ENCODE measurements at places on chromosomes 6 and 20.

DNA sequence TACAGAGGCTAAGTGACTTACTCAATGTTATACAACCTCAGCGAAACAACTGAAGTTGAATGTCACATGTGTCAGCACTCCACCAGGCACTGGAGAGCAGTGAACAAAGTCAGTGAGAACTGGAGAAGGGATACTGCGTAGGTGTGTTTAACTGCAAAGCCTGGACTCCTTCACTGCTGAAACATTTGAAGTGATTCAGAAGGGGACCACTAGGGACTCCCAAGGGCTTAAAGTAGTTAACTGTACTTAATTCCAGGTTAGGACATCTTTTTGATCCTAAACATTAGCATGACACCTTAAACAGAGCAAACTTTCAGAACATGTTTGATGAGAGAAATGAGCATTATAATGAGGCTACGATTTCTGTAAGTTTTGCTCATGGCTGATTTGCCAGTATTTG, 45.0 kb upstream of the ZBTB24 start:
- DNase-seq = peak; percentile 25

DNA sequence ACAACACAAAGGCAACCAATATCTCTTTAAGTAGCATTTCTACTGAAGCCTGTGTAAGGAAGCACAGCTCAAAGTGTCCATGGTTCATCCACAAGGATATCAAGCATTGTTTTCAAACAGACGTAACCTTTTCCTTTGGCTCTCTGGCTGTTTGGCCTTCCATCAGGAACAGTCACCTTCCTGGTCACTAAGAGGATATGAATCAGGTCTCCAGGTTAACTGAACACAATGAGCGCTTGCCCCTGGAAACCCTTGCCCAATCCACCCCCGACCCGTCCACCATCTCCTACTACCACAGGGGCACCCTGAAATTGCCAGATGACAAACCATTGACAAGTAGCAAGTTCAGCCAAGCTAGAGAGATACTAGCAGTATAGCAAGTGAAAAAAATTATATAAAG, 114.4 kb upstream of the COL21A1 start:
- no peak for DNase-seq

DNA sequence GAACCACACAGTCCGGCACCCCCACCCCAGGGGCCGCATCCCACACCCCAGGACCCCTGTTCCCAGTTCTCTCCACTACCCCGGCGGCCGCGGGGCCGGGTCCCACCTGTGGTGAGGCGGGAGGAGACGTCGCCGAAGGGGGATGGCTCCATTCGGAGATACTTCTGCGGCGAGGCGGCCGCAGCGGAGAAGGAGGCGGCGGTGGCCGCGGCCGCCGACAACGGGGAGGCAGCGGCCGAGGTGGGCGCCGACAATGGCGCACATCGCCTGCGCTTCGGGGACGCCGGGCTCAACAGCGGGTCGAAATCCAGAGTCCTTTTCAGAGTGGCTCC, 723 bp downstream of the AKIRIN2 start:
- DNase-seq = no peak

DNA sequence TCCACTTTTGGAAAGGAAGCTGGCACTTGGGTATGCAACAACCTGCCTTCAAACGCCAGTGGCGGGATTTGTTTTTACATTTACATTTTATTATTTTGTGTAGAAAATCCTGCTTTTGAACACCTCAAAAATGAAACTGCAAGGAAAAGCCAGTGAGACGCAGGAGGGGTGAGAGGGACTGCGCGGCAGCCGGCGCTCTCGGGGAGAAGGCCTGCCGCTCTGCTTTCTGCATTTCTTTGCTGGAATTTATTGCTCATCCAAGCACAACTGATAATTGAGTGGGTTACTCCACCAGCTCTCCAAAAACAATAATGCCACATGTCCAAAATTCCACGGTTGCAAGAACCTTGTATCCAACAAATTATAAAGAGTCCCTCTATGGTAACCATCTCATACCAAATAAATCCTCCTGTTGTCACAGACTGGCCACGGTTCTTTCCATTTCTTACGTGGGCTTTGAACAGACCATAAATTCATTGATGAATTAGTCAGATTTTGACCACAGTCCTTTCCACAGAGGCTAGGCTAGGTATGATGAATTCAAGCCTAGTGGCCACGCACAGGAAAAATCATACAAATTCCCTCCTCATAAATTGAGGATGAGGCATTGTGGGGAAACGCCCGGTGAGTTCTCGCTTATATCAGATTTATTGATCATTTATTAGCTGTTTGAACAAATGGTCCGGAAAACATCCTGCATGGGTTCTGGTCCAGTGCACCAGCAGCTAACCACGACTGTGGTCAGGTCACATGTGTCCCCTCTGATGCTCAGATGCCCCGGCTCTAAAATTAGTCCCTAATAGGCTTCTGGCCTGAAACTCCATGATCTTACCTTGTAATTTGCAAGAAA, 31.6 kb upstream of the FOXC1 start:
- no peak for DNase-seq

DNA sequence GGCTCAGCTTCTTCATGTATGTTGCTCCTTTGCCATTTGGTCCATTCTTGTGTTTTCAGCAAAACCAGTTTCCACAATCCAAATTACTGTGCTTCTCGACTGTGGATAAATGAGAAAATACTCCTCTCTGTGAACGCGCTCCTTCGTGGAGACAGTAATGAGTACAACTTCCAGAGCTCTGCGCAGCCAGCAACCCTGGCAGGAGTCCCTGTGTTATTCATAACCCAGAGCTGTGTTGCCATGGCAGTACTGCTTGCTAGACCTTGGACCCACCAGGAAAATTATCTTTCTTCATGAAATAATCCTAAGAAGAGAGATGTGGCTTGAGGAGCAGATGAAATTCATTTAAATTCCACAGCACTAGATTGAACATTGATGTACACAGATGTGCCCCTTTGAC, 73.7 kb downstream of the SLC22A3 start:
- no peak for DNase-seq

DNA sequence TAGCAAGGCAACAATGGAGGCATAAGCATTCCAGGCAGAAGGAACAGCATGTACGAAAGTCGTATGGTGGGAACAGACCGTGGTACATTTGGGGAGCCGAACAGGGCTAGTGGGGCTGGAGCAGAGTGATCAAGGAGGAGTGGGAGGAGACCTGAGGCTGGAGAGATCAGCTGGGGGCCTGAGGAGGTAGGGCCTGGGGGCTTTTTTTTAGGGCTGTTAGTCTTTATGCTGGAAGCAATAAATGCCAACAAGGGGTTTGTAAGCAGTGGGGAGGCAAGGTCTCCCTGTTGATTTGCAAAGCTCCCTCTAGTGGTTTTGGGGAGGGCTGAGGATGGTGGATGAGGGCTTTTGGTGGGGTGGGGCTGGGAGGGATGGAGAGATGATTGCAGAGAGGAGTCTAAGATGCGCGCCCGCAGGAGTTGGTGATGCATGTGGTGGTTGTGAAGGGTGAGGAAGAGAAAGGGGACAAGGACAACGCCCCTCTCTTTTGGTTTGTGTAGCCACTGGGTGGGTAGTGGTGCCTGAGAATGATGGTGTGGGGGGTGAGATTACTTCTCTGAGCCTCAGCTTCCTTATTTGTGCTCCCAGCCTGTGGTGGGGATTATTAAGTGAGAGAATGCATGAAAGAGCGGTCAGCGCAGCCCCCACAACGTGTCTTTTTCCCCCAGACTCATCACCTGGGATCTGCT, 74.1 kb upstream of the TOX2 start:
- DNase-seq = no peak

DNA sequence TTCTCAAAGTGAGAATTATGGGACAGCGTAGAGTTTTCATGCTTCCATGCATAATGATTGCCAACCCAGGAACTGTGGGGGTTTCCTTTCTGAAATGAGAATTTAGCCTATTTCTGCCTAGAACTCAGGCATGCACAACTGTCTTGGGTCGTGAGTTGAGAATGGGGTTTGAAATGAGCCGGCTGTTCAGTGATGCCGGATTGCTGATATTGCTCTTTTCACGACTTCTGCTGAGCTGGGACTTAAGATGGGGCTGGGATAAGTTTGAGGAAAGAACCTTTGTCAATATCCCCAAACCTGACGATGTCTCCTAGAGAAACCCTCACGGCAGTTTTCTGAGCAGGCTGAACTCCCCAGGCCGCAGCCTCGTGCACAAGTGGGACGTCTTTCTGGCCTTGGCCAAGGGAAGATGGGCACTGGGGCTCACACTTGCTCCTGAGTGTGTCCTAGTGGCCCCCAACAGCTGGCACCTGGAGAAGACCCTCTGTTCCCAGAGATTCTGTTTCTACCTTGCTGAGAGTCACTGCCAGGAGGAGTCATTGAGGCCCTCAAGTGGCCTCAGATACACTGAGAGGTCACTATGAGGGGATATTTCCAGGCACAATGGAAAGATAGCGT, 34.1 kb upstream of the RIN2 start:
- DNase-seq = no peak

DNA sequence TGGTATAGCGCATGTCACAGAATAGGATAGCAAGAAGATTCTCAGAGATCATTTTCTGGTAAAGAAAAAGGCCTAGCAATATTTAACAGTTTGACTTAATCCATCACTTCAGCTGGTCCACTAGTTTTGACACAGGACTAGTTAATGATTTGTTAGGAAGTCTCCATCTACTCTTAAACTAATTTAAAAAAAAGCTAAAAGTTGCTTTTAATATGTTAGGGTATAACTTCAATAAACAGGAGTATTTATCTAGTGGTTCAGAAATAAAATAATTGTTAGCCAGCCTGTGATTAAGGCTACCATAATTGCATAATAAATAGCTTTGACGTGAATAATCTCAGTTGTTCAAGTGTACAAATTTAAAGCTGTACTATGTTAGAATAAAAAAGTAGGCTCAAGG, 195.6 kb downstream of the FUT9 start:
- peak; percentile 32 for DNase-seq

- DNase-seq = no peak
Measured at GRCh38 chr6:141195251-141195832, 937.4 kb upstream of the GJE1 start.

DNA sequence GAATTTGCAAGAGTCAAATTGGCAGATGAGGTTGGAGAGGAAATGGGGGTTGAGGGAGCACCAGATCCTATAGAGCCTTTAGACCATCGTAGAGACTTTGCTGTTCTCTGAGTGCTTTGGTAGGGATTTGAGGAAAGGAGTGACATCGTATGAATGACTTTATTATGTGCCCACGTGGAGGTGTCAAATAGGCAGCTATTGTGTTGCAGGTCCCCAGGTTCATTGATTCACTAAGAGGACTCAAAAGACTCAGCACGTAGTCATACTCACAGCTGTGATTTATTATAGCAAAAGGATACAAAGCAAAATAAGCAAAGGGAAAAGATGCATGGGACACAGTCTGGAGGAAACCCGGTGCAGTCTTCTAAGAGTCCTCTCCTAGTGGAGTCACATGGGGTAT, 2.2 kb downstream of the MTRES1 start:
- DNase-seq = no peak

GRCh38 chr20:34337544-34337943, 25.5 kb upstream of the ITCH start:
- DNase-seq = no peak

GRCh38 chr6:127031511-127031910, 87.0 kb upstream of the RSPO3 start:
- DNase-seq = no peak

DNA sequence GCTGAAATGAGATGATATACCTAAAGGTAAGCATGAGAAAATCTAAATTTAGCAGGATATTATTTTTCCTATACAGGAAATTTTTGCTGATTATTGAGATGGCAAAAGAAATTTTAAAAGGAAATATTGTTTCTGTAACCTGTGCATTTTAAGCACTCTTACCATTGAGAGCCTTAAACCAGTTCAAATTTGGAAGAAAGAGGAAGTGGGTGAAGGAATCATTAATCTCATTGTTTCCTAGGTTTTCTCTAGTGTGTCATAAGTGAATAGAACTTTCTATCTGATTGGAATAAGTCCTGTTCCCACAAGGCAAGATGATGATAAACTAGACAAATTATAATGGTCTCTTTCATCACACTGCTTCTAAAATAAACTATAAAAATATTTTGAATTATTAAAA, 22.4 kb upstream of the FKBP1C start:
- no peak for DNase-seq

DNA sequence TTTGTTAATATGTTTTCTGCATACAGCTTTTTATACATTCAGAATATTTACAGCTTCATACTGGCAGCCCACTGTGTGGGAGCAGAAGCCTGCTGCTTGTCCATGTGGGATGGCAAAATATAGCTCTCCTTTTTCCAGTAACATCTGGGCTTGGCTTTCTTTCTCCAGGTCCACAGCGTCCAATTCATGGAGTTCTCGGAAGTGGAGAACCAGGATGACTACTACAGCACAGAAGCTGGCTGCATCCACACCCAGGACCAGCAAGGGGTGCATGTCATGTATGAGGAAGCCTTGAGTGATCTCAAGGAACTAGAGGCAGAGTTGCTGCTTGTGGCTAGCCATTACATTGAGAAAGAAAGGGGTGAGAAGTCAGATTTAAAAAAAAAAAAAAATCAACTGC, 143.1 kb downstream of the CD164 start:
- DNase-seq = no peak

DNA sequence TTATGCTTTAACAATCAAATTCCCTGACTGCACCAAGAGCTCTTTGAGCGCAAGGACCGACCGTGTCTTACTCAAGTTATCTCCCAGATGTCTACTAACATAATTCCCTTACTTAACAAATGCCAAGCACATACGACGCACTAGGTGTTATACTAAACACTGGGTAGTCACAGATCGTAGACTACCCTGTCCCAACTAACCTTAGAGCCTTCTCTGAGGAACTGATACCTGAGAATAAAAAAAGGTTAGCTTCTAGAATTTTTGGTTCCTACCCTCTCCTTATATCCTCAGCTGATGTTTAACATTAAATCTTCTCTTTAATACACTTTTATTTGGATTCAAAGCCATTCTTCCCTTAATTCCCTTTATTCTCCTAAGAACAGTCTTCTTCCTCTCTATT, 38.5 kb downstream of the EPB41L2 start:
- no peak for DNase-seq

DNA sequence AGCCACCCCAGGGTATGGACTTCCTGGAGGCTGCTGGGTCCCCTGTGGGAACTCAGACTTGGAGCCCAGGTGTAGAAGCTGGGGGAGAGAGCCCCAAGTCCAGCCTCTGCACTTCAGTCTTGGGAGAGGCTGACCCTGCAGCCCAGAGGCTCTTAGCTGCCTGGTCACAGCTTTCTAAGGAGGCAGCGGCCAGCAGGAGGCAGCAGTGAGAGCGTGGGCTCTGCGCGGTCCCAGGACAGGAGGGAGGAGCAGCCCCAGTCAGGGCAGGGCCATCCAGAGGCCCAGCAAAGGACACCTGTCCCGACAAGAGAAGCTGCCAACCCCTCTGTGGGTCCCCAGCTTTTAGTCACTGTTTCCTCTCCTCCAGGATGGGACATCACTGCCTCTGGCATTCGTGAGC, 9.4 kb downstream of the TREML2 start:
- DNase-seq = no peak

DNA sequence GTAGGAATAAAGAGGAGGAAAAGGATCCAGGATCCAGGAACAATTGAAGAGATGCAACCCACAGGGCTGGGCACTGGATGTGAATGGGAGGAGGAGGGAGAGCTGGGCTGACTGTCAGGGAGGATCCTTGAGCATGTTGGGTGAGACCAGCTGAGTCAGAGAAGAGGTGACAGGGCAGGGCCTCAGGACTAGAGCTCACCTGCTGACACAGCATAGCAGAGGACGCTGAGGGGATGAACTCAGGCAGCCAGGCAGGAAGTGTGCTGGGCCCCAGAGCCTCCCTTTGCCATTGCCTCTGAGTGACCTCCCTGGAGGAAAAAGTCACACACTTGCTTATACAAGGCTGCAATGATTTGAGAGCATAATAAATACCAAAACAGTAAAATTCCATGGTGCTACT, 72.3 kb downstream of the ZNF133 start:
- no peak for DNase-seq

- DNase-seq = no peak
Measured at GRCh38 chr6:80186082-80186481, 79.6 kb downstream of the BCKDHB start.

- no peak for DNase-seq
Measured at GRCh38 chr6:153130515-153131036, 506 bp downstream of the RGS17 start.

All from NCI-H1417 (cell line).